ENCODE measurements at places on chromosomes 7 and 10. TPM values are rescaled to one million over a fixed set of nuclear protein-coding genes. Genes with fewer than 3 reads are reported as not detected.

MUC12 gene
- total RNA-seq, result 1.6 TPM

HOGA1 gene
- not detected for total RNA-seq

TSPAN13 gene
- 1.1 TPM for total RNA-seq

CYP3A7 gene
- total RNA-seq, result not detected

STEAP1B gene
- total RNA-seq, result not detected

GGCT gene
- total RNA-seq, result 84.4 TPM

GIMAP1 gene
- 5.5 TPM for total RNA-seq

HMX3 gene
- total RNA-seq, result 2.0 TPM

DHX32 gene
- total RNA-seq, result 34.4 TPM

NKX6-2 gene
- not detected for total RNA-seq

DNA sequence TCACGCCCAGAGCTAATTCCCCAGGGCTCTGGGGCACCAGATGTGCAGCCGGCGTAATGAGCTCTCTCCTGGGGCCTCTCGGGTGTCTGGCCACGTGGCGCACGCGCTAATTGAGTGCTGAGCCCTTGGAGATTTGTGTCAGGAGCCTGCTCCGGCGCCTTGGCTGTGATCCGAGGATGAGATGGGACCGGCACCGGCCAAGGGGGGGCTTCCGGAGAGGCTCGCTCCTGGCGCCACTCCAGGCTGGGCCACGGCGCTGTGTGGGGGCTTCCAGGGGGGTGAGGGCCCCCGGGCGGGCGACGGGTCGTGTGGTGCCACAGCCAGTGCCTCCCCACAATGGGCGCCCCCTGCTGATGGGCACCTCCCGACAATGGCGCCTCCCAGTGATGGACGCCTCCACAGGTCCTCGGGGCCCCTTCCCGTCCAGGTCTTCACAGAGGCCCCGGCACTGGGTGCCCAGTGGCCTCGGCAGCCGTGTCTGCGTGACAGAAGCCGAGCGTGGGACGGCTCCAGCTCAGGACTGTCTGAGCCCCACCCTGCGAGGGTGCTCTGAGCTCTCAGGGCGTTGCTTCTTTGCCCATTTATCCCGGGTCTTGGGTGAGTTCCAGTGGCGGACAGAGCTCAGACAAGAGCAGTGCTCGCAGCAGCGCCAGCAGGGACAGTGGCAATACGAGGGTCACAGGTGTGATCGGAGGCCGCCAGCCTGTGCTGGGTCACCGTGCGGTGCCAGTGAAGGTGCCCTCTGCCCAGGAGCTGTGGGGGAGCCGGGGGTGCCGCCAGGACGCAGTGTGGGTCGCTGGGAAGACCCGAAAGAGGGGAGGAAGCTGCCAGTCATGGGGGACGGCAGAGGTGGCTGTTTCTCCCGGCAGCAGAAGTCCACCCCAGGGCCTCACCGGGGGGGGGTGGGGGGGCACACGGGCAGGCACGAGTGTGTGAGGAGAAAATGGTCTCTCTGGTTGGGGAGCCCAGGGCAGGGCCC, 8.2 kb upstream of the NKX6-2 start:
- DNase-seq, result no peak

DNA sequence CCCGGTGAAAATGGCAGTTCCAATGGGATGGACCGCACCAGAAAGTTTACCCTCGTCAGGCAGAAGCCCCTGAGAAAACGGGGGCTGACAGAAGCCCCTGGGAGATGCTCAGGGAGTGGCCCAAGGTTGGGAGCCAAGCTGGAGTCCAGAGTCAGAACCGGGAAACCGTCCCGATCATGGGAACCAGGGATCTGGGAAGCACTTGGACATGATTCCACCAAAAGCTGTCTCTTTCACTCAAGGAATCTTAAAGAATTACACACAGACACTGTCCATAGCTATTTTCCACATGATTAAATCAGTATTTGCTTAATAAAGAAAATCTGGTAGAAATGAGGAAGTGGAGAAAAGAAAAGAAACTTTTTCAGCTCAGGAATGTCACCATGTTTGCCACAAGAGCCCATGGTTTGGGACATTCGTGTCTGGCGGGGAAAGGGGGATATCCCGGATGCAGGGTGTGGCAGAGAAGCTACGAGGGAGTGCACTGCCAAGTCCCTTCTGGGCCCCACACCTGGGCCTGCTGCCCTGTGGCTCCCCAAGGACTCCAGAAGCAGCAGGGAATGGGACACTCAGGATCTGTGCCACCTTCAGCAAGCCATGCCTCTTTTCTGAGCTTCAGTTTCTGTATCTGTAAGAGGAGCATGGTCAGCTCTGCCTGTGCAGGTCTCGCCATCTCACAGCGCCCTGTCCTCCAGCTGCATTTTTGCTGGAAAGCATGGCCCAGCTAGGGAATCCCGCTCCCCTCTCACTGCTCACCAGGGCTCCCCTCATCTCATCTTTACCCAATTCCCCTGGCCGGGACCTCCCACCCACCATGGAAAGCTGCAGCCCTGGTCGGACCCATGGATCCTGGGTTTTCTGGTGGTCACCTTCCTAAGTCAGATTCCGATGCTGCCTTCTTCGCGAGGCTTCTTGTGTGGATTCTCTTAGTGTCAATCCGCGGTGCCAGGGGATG, 225.1 kb upstream of the GRB10 start:
- no peak for DNase-seq

- DNase-seq, result no peak
Measured at GRCh38 chr10:95329296-95329695, 38.5 kb upstream of the PDLIM1 start.

DNA sequence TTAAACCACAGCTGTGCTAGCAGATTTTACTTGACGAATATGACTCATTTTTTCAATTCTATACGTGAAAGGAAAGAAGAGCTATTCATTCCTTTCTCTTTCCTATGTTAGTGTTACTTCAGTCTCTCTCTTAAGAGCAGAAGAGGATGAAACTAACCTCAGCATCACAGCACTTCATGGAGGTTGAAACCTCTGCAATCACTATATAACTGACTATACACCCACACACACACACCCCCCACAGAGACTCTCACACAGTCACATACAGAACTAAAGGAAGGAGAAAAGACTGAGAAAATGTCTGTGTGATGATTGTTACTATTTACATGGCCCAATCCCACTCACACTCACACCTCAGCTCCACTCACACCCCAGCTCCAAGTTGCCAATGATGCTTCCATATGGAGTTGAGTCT, 104.2 kb downstream of the KIF20B start:
- DNase-seq, result peak; percentile 71

DNA sequence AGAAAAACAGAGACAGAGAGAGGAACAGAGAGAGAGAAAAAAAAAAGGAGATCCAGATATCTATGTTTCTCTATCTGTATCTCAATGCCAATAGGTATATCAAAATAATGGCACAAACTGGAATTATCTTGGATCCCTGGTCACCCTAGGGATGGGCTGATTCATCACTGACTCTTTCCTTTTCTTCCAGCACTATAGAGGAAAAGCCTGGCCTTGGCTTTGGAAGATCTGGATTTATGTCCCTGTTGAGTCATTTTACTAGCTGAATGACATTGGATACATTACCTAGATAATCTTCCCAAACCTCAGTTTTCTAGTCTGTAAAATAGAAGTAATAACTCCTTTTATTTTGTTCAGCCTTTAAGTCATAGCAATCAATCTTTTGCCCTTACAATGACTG, 152.8 kb upstream of the GDF10 start:
- DNase-seq, result no peak

- no peak for DNase-seq
Measured at GRCh38 chr7:27174874-27175625, 930 bp upstream of the HOXA10 start.

- no peak for DNase-seq
Measured at GRCh38 chr7:35420656-35421055, 166.8 kb upstream of the TBX20 start.

GRCh38 chr7:68576366-68576765, 1021.9 kb upstream of the AUTS2 start:
- no peak for DNase-seq

DNA sequence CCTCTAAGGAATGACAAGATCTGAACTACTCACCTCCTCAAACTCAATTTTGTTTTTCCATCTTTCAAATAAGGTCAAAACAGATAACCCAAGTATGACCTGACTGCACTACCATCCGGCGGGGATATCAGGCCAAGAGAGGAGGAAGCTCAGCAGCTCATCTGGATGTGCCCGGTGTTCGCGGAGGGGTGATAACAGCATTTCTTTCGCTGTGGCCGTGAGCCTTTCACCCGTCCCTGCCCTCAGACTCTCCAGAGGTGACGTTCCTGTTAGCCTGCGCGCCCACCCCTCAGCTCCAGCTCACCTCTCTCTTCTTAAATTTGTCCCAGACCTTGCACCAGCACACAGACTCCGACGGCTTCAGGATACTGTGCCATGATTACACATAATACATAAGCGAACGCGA, 526 bp downstream of the ZNF248 start:
- DNase-seq, result peak; percentile 29

DNA sequence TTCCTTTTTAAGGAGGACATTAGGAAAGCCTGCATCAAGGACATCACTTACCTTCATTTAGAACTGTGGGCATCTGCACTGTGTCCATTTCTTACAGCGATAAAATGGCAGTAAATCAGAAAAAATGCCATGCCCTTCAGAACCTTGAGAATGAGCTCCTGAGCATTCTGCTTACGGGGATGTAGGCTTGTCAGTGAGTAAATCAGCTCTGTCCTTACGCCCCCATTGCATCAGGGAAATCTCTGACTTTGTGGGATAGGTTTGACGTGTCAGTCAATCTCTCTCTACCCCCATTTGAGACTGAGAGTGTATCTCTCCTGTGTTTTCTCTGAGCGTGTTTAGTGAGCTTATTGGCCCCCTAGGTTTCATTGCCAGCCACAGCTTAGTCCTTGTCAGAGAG, 837.1 kb downstream of the LRMDA start:
- no peak for DNase-seq

DNA sequence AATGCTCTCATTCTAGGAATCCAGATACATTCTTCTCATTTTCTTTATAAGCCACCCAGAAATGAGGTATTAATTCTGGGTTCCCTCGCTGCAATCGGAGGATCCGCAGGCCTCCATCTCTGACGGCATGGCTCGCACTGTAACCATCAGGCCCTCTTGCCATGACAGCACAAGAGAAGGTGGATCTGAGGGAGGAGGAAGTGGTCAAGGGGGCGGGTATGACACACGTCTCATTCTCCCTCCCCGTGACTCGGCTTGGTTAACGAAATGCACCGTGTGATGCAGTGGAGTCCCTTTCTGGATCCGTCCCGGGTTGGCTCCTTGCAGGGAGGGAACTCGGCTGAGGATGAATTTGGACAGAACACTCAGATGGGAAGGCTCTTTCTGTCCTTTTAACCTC, 280.2 kb downstream of the TCERG1L start:
- DNase-seq, result no peak

DNA sequence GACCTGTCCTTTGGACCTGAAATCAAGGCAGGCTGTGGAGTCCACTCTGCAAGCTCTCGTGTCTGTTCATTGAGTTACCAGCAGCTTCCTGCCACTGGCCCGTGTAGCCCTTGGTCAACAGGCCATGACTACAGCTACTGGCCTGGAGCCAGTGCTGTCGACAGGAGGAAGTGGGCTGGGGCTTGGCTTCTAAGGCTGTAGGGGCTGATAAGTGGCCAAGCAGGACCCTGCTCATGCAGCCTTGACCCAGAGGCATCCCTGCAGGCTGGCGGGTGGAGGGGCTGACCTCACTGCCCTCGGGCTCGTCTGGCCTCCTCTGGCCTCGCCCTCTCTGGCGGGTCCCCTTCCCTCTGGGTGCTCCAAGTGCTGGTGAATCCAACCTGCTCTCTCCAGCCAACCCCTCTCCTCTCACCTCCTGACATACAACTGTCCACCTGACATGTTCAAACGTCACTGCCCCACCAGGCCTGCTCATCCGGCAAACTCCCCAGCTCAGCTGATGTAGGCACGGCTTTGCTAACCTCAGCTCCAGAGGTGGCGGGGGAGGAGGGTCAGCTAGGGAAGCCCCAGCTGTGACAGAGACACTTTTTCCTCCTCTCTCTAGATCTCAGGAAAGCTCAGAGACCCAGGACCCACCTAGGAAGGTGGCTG, 188.6 kb upstream of the LYZL2 start:
- no peak for DNase-seq

GRCh38 chr7:120554960-120555571, 282.1 kb downstream of the KCND2 start:
- peak; percentile 2 for DNase-seq

Measured in activated T-cell treated with anti-CD3 and anti-CD28 coated beads, Interleukin-2, amount 50 U/mL, for 72 hours (primary cell).